ENCODE measurements at places on chromosomes 16 and 17.

GRCh38 chr17:32720671-32721070 lies 156.3 kb downstream of the MYO1D start:
- DNase-seq = no peak

DNA sequence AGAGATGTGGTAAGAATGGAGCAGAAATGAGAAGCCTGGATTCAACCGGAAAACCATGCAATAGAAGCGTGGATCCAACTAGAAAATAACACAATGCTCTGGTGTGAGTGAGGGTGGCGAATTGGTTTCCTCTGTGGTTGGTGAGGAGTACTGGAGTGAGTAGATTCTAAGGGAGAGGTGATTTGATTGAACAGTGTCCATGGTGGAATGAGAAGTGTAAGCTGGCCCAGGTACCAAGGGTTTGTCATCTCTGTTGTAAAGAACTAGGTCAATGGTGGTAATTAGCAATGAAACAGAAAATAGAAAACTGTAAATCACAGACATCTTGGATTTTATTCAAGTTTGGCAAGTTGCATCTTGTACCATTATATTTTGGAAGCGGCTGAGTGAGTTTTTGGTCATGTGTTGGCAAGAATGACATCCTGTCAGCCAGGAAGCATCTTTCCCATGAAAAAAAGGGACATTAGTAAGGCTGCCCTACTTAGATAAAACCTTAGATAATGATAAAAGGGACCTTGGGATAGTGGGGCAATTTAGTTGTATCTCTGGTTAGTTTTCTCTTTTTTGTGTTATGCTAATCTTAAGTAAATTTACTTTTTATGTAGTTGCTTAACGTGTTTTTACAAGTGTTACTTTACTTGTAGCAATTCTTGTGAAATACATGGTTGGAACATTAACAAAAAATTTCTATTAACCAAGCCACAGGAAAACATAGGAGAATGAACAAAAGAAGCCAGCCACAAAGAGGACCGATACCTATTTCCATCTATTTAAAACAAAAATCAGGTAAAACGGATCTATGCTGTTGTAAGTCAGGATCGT lies 20.9 kb downstream of the HSD17B2 start:
- no peak for DNase-seq

DNA sequence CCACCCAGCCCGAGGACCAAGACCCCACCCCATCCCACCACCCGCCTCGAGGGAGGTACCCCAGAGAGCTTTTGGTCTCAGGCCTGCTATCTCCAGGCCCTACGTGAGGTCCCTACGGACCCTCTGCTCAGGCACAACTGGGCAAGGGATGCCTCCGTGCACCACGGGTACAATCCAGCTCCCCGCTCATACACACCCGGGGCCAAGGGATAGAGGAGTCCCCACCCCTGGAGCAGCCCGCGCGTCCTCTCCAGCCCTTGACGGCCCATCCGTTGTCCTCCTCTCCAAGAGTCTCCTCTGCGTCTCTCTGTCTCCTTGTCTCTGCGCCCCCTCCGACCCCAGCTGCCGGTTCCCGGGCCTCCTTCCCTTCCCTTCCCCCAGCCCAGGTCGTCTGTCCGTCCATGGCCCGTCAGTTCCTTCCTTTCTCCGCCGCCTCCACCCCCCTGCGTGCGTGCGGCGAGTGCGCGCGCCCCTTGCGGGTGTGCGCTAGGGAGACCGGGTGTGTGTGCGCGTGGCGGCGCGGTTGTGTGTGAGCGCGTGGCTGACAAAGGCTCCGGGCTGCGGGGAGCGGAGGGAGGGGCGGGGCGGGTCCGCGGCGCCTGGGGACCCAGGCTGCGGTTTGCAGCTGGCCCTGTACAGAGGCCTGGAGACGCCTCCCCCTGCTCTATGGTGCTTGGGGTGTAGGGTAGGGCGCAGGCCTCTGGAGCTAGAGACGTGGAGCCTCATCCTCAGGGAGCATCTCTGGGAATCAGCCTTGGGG lies 930 bp downstream of the SPNS2 start:
- no peak for DNase-seq

GRCh38 chr16:53071748-53072301 lies 17.0 kb downstream of the CHD9 start:
- DNase-seq = peak; percentile 71

GRCh38 chr17:42233156-42233555 lies 38.9 kb upstream of the GHDC start:
- no peak for DNase-seq

- no peak for DNase-seq
Observed at GRCh38 chr16:31179219-31179746, 656 bp upstream of the FUS start.

- DNase-seq = no peak
Observed at GRCh38 chr16:84574191-84574590, 43.7 kb downstream of the COTL1 start.

DNA sequence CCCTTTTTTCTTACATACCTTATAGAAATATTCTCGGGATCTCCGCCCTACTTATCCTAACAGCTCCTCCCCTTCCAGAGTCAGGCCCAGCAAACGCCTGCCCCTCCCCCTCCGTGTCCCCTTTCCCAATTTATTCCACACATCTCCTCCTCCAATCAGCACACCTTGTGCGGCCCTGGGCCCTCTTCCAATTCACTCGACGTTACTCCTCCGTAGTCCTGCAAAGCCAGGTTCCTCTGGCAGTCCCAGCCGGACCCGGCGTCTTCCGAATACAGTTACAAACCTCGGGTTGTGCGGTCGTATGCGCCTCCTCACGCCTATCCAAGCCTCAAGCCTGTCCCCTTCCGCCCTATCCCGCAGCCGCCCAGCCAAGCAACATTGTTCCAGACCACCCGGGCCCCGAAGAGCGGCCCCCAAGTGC lies 677 bp downstream of the CBX1 start:
- peak; percentile 71 for DNase-seq

GRCh38 chr16:50254072-50254471 lies 12.3 kb upstream of the ADCY7 start:
- no peak for DNase-seq

- no peak for DNase-seq
Observed at GRCh38 chr16:47052666-47053640, 79.5 kb upstream of the DNAJA2 start.

DNA sequence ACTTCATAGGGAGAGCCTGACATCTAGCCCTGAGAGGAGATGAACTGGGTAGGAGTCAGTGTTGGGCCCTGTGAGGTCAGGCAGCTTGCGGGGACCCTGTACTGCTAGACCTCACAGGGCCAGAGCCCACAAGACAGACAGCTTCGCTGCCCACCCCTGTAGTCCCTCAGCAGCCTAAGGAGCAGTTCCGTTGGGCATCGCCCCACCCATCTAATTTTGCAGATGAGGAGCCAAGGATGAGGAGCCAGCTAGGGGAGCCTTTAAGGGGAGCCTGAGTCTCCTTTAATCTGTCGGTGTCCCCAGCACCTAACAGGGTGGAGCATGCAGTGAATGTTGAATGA lies 755 bp upstream of the TUFM start:
- no peak for DNase-seq

DNA sequence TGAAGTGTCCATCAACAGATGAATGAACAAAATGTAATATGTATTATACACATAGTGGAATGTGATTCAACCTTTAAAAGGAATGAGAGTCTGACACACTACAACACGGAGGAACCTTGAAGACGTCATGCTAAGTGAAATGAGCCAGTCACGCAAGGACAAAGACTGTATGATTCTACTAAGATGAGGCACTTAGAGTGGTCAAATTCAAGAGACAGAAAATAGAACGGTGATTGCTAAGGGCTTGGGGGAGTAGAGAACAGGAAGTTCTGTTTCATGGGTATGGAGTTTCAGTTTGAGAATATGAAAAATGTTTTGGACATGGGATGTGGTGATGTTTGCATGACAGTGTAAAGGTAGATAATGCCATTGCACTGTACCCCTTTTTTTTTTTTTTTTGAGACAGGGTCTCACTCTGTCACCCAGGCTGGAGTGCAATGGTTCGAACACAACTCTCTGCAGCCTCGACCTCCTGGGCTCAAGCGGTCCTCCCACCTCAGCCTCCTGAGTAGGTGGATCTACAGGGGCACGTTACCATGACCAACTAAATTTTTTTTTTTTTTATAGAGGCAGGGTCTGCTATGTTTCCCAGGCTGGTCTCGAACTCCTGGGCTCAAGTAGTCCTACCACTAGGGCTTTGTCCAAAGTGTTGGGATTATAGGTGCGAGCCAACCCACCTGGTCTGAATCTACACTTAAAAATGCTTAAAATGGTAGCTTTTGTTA lies 2.9 kb upstream of the CCDC102A start:
- no peak for DNase-seq

DNA sequence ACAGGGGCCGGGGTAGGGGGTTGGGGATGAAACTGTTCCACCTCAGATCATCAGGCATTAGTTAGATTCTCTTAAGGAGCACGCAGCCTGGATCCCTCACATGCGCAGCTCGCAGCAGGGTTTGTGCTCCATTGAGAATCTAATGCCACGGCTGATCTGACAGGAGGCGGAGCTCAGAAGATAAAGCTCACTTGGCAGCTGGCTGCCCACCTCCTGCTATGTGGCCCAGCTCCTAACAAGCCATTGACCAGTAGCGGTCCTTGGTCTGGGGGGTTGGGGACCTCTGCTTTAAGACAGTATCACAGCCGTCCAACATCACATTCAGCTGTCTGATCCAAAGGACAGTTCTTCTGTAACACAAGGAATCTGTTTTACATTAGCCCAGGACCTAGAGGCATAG lies 62.5 kb downstream of the SLC39A11 start:
- DNase-seq = no peak

- DNase-seq = no peak
Observed at GRCh38 chr17:75019710-75020109, 7.2 kb downstream of the MRPL58 start.

- no peak for DNase-seq
Observed at GRCh38 chr16:60329108-60329507, 1595.0 kb upstream of the GOT2 start.

DNA sequence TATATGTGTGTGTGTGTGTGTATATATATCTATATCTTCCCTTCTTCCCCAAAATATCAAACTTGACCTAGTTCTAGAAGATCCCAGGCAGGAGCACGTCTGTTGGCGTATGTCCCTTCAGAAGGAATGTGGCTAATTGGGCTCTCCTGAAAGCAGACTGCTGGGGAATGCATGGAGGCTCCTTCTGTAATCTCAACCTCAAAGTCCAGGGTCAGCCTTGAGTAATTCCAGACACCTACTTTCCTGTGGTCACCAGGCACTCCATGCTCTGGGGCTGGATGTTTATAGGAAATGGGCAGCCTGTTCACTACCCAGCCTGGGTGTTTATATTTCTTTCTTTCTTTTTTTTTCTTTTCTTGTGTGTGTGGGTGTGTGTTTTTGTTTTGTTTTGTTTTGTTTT lies 13.4 kb downstream of the BCO1 start:
- DNase-seq = no peak

GRCh38 chr17:71202449-71202848 lies 918.4 kb upstream of the SOX9 start:
- no peak for DNase-seq

DNA sequence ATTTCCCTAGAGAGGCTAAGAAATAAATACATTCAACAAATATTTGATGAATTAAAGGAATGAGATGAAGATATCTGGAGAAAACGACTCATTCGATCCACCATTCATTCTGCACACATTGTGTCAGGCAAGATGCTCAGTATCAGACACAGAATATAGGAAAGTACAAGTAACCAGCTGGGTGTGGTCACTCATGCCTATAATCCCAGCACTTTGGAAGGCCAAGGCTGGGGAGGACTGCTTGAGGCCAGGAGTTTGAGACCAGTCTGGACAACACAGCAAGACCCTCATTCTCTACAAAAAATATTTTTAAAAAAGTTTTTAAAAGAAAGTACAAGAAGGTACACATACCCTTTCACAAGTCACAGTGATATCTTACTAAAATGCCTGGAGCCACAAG lies 42.3 kb downstream of the CRLF3 start:
- no peak for DNase-seq

GRCh38 chr17:9120471-9120870 lies 99.2 kb downstream of the NTN1 start:
- peak; percentile 10 for DNase-seq

DNA sequence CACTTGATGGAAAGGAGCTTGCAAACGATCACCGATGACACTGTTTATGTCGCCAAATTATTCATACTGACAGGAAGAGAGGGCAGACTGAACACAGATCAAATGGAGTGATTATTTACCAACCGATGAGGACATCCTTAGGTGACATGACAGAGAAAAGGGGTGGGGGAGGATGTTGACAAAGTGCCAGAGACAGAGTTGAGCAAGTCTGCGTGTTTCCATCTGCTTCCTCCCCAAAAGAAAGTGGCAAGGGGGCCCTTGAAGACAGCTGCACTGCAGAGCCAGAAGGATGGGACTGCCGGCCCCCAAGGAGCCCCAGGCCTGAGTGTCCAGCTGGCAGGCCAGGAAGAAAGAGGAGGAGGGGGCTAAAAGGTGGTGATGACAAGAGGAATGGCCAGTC lies 191.0 kb upstream of the RPL38 start:
- peak; percentile 26 for DNase-seq

DNA sequence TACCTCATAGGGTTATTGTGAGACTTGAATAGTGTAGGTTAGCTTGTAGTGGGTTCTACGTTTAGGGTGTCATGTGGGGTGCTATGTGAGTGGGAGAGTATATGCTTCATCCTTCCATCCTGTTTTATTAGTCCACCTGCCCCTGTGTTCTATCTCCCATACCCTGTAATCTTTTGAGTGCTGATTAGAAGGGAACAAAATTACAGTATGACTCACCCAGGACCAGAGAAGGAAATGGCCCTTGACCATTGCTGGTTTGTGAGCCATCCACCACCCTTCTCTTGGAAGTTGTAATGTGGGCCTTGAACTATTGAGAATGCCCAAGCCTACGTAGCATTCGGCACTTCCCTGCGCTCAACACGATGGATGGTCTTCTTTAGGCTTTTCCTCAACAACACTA lies 17.1 kb downstream of the SAP30BP start:
- no peak for DNase-seq

DNA sequence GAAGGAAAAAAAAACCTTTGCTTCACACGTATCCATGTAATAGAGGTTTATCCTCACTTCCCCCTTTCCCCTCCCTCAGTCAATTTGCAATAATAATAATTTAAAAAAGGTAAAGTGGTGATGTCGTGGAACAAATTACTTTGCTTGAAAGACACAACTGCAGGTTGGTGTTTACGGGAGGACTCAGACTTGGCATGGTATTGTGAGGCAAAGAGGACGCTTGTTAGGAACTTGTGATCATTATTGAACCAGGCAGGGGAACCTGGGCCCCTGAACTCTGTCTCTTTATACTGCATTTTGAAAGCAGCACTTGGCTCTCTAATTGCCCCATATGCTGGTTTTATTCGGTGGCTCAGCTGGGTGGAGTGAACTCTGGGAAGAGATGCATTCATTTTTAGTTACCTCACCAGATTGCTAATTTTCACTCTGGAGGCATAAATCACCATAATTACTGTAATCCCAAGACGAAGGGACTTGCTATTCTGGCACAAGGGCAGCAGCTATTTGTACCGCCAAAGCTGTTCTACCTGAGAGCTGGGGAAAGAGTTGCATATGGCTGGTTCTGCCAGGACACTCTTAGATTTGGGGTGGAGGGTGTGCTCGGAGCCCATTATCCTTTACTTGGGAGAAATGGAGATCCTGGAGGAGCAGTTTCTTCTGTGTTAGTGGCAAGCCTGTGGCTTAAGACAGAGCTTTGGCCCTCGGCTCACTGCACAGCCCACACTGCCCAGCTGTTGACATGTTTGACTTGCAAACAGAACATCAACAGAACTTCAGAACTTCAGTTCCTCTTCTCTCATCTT lies 5.7 kb upstream of the DHX8 start:
- peak; percentile 93 for DNase-seq

GRCh38 chr17:48587276-48588073 lies 2.6 kb downstream of the HOXB3 start:
- DNase-seq = no peak
